ENCODE measurements at places on chromosomes 4 and X.

- DNase-seq: no peak
These were observed 8.2 kb downstream of the STX18 start for GRCh38 chr4:4533461-4534169.

DNA sequence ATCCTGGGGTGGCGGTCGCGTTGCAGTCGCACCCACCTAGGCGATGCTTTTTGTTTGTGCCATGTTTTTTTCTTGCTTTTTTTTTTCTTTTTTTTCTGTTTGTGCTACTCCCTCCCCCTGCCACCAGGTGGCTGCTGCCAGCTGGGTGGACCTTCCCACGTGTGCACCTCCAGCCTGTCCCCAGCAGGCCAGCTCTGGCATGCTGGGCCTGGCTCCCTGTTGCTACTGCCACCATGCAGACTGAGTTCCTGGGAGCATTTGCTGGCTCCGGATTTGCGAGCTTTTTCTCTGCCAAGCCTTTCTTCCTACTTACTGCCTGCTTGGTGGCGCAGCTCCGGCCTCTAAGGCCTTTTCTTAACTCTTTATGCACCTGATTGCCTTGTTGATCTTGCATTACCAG is 161.2 kb upstream of the WDFY3 start:
- no peak for DNase-seq

- no peak for DNase-seq
These were observed 90.0 kb upstream of the ADRA2C start for GRCh38 chr4:3676196-3676595.

DNA sequence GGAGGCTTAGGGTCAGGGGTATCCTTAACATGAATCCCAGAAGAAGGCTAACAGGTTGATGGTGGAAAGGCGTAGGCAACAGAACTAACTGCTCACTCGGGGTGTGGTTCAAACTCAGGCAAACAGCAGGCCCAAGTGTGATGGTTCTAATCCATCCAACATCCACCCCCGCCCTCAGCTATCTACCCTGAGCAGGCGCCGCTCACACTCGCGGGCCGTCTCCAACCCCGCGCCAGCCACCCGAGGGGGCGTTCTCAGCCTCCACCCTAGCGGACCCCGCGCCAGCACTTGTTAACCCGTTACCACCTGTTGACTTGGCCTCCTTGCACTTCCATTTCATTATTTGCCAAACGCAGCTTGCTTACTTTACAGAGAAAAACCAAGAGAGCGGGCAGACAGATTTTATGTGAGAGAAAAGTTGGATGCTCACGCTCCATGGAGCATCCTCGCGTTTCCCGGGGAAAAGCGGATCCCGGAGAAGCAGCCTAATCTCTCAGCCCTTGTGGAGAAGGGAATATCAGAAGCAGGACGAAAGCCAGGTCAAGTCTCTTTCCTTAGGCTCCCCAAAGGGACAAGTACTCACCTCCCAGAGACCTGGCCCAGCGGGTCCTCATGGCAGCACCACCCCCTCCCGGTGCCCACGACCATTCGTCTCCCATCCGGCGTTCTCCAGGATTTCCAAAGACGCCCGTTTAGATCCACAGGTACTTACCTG is 773 bp downstream of the SNCA start:
- no peak for DNase-seq

DNA sequence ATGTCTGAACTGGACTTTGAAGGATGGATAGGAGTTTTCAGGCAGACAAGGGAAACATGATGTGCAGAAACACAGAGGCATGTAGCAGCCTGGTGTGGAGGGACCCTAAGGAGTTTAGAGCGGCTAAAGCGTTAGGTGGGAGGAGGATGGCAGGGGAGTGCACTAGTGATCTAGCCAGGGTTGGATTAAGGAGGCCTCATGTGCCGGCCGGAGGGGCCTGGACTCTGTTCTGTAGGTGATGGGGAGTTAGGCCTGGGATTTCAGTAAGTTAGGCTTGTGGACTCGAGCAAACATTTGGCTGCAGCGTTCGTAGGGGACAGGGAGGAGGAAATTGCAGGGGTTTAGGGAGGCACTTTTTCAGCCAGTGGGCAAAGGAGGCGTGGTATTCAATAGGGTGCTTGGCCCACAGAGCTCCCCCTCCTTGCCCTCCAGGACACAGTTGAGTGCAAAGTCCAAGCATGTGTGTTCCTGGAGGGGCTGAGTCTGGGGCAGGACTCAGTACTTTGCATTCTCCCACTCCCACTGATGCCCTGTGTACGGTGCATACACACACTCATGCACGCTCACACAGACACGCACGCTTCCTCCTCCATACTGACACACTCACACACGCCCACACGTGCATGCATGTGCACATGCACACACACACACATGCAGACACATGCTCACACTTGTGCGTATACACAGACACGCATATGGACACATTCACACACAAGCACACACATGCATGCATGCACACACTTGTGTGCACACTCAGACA is 18.6 kb downstream of the PSAPL1 start:
- no peak for DNase-seq

- DNase-seq: no peak
These were observed 200.0 kb downstream of the IL1RAPL1 start for GRCh38 chrX:28787206-28787605.

DNA sequence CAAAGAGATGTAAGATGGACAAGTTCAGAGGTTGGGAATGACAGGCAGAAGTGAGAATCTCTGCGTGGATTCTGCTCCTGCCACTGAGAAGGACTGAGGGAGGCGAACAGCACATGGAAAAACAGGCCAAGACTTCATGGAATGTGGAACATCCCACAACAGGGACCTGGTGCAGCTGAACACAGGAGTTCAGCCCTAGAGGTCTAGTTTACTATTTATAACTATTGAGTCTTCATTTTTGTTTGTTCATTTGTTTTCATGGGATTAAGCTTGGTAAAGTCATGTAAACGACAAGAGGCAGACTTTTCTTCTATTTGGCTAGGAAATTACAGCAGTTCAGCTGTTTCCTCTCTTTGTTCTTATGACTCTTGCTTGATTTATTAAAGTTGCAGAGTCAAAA is 234.5 kb downstream of the MAML3 start:
- DNase-seq: no peak

All from vagina (tissue), 2 donors.